Peyer's patch (tissue), 4 donors: ENCODE measurements at places on chromosomes 13 and 19. TPM values are rescaled to one million over a fixed set of nuclear protein-coding genes. Genes with fewer than 3 reads are reported as not detected.

IGSF23 gene
- total RNA-seq: not detected

ATP1A3 gene
- total RNA-seq: 0.83 TPM

PRR22 gene
- 9.1 TPM for total RNA-seq

C19orf85 gene
- total RNA-seq: not detected

SHISA7 gene
- not detected for total RNA-seq

KLK5 gene
- not detected for total RNA-seq

WDR87 gene
- total RNA-seq: not detected

FCER2 gene
- 10.7 TPM for total RNA-seq

MTUS2 gene
- total RNA-seq: 0.18 TPM

MIA gene
- total RNA-seq: not detected

DNA sequence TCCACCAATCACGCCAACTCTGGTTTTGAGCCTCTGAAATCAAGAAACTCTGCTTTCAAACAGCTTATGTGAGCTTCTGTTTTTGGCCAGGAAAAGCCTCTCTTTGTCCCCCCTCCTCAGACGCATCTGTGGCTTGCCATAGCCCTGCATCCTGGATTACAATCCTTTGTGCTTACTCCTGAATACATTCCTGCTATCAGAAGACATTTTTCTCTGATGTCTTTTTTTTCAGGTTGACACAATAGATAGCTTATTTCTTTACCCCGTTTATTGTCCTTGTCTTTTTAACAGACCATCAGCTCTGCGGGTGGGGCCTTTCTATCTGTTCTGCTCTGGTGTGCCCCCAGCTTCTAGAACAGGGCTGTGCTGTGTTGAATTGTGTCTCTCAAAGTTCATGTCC, 11.0 kb downstream of the PNMA8B start:
- no peak for DNase-seq
- H3K36me3 ChIP-seq: no peaks in the 10 kb centered on the region

- H3K27me3 ChIP-seq: no peaks in the 10 kb centered on the region
- peak within 1 kb of the TSS; percentile 47 for H3K4me3 ChIP-seq
- DNase-seq: no peak
- no peak within 1 kb of the TSS for H3K27ac ChIP-seq
Measured at GRCh38 chr13:42574011-42574410, at the start of gene TNFSF11. TNFSF11 (plus strand) TSS chr13:42574152; CDS start chr13:42574304, 152 bp downstream.

- no peaks in the 10 kb centered on the region for H3K4me1 ChIP-seq
- H3K27ac ChIP-seq: peak overlapping the region; percentile 89
- no peaks in the 10 kb centered on the region for H3K36me3 ChIP-seq
- no peak for DNase-seq
- H3K4me3 ChIP-seq: peak overlapping the region; percentile 51
Measured at GRCh38 chr19:32580353-32580900, 563 bp upstream of the PDCD5 start.

- no peak overlapping the region for H3K4me3 ChIP-seq
- peak overlapping the region; percentile 70 for H3K27ac ChIP-seq
- peaks cover 50% of the 10 kb centered on the region for H3K4me1 ChIP-seq
- no peaks in the 10 kb centered on the region for H3K27me3 ChIP-seq
- DNase-seq: peak; percentile 92
Measured at GRCh38 chr19:54209811-54210494, 9.3 kb downstream of the RPS9 start.

GRCh38 chr13:51523082-51523518, 61.2 kb upstream of the WDFY2 start:
- H3K27me3 ChIP-seq: no peaks in the 10 kb centered on the region
- no peaks in the 10 kb centered on the region for H3K4me1 ChIP-seq
- H3K27ac ChIP-seq: no peak overlapping the region
- no peak for DNase-seq
- H3K4me3 ChIP-seq: no peak overlapping the region
- H3K36me3 ChIP-seq: no peaks in the 10 kb centered on the region

DNA sequence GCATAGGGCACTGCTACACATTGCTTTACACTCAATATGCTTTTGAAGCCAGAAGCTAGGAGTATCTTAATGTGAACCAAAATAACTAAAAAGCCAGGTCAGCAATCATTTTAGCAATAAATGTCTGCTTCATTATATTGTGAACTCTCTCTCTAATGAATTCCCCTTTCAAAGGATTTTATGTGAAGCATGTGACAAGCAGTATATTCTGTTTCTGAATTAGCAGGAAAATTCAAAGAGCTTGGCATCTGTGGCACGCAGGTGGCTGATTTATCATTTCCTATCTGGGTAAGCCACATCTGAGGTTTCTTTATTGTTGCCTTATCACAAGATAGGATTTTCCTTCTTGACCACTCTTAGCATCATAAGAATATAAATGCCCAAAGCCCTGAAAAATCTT, 56.8 kb upstream of the KLF12 start:
- no peaks in the 10 kb centered on the region for H3K36me3 ChIP-seq
- no peaks in the 10 kb centered on the region for H3K4me1 ChIP-seq
- H3K27me3 ChIP-seq: no peaks in the 10 kb centered on the region
- no peak for DNase-seq
- H3K4me3 ChIP-seq: no peak overlapping the region

DNA sequence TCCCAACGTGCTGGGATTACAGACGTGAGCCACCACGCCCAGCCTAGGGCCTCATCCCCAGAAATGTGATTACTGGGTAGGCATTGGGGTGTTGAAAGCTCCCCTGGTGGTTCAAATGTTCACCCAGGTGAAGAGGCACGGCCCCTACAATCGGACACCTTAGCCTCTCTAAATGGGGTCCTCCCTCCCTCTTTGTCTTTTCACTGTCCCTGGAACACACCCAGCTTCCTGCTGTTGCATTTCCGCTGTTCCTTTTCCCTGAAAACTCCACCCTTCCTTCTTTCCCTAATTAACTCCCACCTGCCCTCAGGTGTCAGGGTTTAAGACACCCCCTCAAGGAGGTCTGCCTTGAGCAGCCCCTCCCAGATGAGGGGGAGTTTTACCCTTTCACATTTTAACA, 3.6 kb upstream of the PRODH2 start:
- no peaks in the 10 kb centered on the region for H3K36me3 ChIP-seq
- H3K27ac ChIP-seq: no peak overlapping the region
- no peak for DNase-seq
- no peak overlapping the region for H3K4me3 ChIP-seq
- no peaks in the 10 kb centered on the region for H3K4me1 ChIP-seq

- H3K27me3 ChIP-seq: no peaks in the 10 kb centered on the region
- no peak overlapping the region for H3K27ac ChIP-seq
Measured at GRCh38 chr19:29945433-29945832, 3.4 kb downstream of the URI1 start.

- H3K27ac ChIP-seq: peak overlapping the region; percentile 100
- H3K36me3 ChIP-seq: no peaks in the 10 kb centered on the region
- peaks cover 19% of the 10 kb centered on the region for H3K4me1 ChIP-seq
- peak overlapping the region; percentile 86 for H3K4me3 ChIP-seq
Measured at GRCh38 chr13:49995625-49996101, 1.2 kb upstream of the TRIM13 start.

DNA sequence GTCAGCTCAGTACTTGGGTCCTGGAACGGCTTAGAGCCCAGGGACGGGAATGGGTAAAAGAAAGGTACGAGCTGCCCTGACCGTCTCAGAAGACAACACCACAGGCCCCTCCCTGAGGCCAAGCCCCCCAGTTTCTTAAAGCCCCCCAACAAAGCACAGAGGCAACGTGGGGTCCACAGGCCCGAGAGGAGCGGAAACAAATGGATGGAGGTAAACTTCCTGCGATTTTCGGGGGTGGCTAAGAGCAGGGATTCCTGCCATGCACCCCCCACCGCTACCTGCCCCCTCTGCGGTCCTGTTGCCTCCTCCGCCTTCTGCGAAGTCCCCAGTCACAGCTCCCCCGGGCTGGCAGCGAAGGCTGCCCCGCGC, 48.2 kb downstream of the PTPRS start:
- peaks cover 6% of the 10 kb centered on the region for H3K4me1 ChIP-seq
- H3K36me3 ChIP-seq: no peaks in the 10 kb centered on the region
- H3K27me3 ChIP-seq: no peaks in the 10 kb centered on the region

- no peaks in the 10 kb centered on the region for H3K27me3 ChIP-seq
- DNase-seq: no peak
- no peaks in the 10 kb centered on the region for H3K36me3 ChIP-seq
Measured at GRCh38 chr19:41064974-41065569, 23.2 kb upstream of the CYP2A13 start.

GRCh38 chr19:21323000-21323399, 6.2 kb downstream of the ZNF708 start:
- no peak for DNase-seq
- H3K4me3 ChIP-seq: no peak overlapping the region
- H3K36me3 ChIP-seq: no peaks in the 10 kb centered on the region
- peaks cover 11% of the 10 kb centered on the region for H3K4me1 ChIP-seq
- H3K27ac ChIP-seq: no peak overlapping the region
- H3K27me3 ChIP-seq: no peaks in the 10 kb centered on the region

DNA sequence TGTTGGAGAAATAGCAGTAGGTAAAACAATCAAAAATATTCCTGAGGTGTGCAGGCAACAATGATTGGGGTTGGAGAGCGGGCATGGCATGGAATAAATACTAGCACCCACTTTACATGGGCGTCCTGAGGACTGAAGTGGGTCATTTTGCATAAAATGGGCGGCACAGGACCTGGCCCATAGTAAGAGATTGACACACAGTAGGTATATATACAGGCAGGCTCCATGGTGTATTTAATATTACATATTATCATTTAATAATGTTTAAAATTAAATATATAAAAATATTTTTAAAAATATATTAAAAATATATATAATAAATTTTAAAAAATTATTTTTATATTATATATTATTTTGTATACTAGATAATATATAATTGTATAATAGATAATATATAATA, 48.3 kb downstream of the CRYL1 start:
- H3K27ac ChIP-seq: no peak overlapping the region
- H3K36me3 ChIP-seq: peaks cover 33% of the 10 kb centered on the region
- no peak for DNase-seq
- no peaks in the 10 kb centered on the region for H3K27me3 ChIP-seq

- no peak for DNase-seq
- H3K36me3 ChIP-seq: no peaks in the 10 kb centered on the region
- H3K4me1 ChIP-seq: peaks cover 26% of the 10 kb centered on the region
- peak overlapping the region; percentile 90 for H3K27ac ChIP-seq
- H3K27me3 ChIP-seq: no peaks in the 10 kb centered on the region
Measured at GRCh38 chr19:16541526-16542044, 652 bp downstream of the CHERP start.

GRCh38 chr19:30521937-30522336, 149.8 kb downstream of the ZNF536 start:
- no peak for DNase-seq
- no peaks in the 10 kb centered on the region for H3K36me3 ChIP-seq
- H3K27me3 ChIP-seq: no peaks in the 10 kb centered on the region

- H3K4me1 ChIP-seq: no peaks in the 10 kb centered on the region
- no peak for DNase-seq
Measured at GRCh38 chr13:22018836-22019210, 347.9 kb downstream of the FGF9 start.

GRCh38 chr19:42467183-42467760, 24.5 kb upstream of the CXCL17 start:
- no peaks in the 10 kb centered on the region for H3K27me3 ChIP-seq
- no peaks in the 10 kb centered on the region for H3K36me3 ChIP-seq
- no peaks in the 10 kb centered on the region for H3K4me1 ChIP-seq
- DNase-seq: no peak

- no peak overlapping the region for H3K27ac ChIP-seq
- peaks cover 13% of the 10 kb centered on the region for H3K4me1 ChIP-seq
- no peaks in the 10 kb centered on the region for H3K36me3 ChIP-seq
- H3K27me3 ChIP-seq: peaks cover 35% of the 10 kb centered on the region
- no peak overlapping the region for H3K4me3 ChIP-seq
Measured at GRCh38 chr19:38227287-38228004, 3.4 kb upstream of the DPF1 start.

DNA sequence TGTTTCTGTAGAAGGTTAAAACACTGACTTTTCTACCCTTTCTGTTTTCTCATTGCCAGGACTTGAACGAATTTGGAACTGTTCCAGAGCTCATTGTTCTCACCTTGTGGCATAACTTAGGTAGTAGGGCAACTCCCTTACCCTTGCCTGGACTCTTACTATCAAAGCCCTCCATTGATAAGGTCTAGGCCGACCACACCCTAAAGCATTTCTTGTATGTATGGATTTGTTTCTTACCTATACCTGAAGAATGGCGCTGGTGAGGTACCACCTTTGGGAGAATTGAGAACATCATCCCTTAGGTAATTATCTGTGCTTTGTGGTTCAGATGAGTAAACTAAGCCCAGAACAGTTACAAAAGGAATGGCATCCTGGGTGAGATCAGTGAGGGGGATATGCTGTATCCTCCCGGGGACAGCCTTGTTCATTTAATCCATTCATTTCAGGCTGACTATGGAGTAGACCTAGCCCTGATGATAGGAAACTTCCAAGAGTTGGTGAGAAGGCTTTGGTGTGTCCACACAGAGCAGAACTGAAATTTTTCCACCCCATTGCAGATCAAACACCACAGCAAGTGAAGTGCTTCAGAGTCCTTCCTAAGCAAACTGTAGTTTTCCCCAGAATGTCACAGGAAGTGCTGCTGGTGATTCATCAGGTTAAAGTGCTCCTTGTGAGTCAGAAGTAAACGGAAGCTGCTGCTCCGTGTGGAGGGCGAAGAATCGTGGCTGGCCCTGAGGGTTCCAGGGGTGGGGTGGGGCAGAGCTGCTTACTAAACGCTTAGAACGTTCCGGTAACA, 113.0 kb downstream of the TEX26 start:
- H3K27ac ChIP-seq: no peak overlapping the region
- H3K27me3 ChIP-seq: no peaks in the 10 kb centered on the region
- peak; percentile 83 for DNase-seq
- H3K4me1 ChIP-seq: no peaks in the 10 kb centered on the region

DNA sequence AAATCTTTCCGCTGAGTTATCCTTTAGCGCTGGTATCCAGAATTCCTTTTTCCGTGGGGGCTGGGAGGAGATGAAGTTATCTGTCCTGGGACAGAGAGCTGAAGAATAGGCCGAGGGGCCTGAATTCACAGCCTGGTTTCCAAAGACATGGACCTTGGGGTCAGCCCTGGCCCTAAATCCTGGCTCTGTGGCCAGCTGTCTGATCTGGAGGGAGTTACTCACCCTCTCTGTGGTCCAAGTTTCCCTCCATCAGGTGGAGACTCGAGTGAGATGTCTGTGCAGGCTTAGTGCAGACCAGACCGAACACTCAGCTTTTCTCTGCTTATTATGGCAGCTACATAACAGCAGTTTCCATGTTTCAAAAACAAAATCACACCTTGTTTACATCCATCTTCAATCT, 59.6 kb downstream of the CDADC1 start:
- H3K27ac ChIP-seq: peak overlapping the region; percentile 67
- DNase-seq: no peak
- H3K27me3 ChIP-seq: no peaks in the 10 kb centered on the region

- DNase-seq: no peak
- H3K4me1 ChIP-seq: peaks cover 4% of the 10 kb centered on the region
- no peaks in the 10 kb centered on the region for H3K36me3 ChIP-seq
- no peak overlapping the region for H3K27ac ChIP-seq
- H3K4me3 ChIP-seq: no peak overlapping the region
Measured at GRCh38 chr19:31312009-31312676, 37.1 kb downstream of the TSHZ3 start.
